ENCODE measurements at places on chromosomes 7 and 10. TPM values are rescaled to one million over a fixed set of nuclear protein-coding genes. Genes with fewer than 3 reads are reported as not detected.

Gene SLC39A12
- total RNA-seq: not detected

Gene TET1
- 36.2 TPM for total RNA-seq

GRCh38 chr7:43454936-43455518 is 127.9 kb upstream of the STK17A start:
- no peaks in the 10 kb centered on the region for H3K36me3 ChIP-seq
- no peaks in the 10 kb centered on the region for H3K27me3 ChIP-seq
- no peak overlapping the region for H3K4me3 ChIP-seq
- peak overlapping the region; percentile 10 for H3K27ac ChIP-seq
- peaks cover 7% of the 10 kb centered on the region for H3K4me1 ChIP-seq

DNA sequence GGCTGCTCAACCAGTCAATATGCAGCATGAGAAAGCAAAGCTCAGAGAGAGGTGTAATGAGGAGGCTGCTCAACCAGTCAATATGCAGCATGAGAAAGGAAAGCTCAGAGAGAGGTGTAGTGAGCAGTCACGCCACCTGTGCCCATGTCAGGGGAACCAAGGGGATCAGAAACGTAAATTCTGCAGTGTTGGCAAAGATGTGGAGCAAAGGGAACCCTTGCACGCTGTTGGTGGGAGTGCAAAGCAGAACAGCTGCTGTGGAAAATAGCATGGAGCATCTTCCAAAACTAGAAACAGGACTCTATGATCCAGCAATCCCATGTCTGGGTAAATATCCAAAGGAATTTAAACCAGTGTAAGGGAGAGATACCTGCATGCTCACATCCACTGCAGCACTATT is 194.9 kb downstream of the DIP2C start:
- no peaks in the 10 kb centered on the region for H3K27me3 ChIP-seq
- H3K4me1 ChIP-seq: peaks cover 29% of the 10 kb centered on the region

GRCh38 chr10:21243748-21244257 is 281.7 kb downstream of the SKIDA1 start:
- DNase-seq: no peak
- peaks cover 15% of the 10 kb centered on the region for H3K4me1 ChIP-seq
- no peak overlapping the region for H3K4me3 ChIP-seq
- no peaks in the 10 kb centered on the region for H3K36me3 ChIP-seq
- H3K27me3 ChIP-seq: no peaks in the 10 kb centered on the region

GRCh38 chr10:33412241-33412640 is 77.8 kb upstream of the NRP1 start:
- H3K36me3 ChIP-seq: no peaks in the 10 kb centered on the region
- peaks cover 15% of the 10 kb centered on the region for H3K4me1 ChIP-seq
- DNase-seq: no peak

- H3K4me1 ChIP-seq: peaks cover 3% of the 10 kb centered on the region
- H3K27me3 ChIP-seq: no peaks in the 10 kb centered on the region
- no peak for DNase-seq
- no peaks in the 10 kb centered on the region for H3K36me3 ChIP-seq
- H3K27ac ChIP-seq: no peak overlapping the region
- no peak overlapping the region for H3K4me3 ChIP-seq
These were observed 644.4 kb upstream of the IGFBP3 start for GRCh38 chr7:46565253-46566096.

DNA sequence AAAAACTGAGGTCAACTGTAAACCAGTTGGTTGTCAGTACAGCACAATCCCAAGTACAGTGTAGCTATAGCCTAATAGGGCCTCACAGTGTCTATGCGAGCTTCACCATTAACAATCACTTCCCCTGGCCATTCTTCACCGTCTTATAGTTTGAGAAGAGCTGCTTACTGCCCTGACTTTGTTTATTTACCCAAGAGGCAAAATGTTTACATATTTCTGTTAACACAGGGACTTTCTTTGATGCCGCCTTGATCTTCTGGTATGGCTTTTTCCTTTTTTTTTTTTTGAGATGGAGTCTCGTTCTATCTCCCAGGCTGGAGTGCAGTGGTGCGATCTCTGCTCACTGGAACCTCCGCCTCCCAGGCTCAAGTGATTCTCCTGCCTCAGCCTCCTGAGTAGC is 3.3 kb downstream of the MYOF start:
- H3K27me3 ChIP-seq: no peaks in the 10 kb centered on the region
- no peak for DNase-seq
- no peak overlapping the region for H3K27ac ChIP-seq
- H3K4me3 ChIP-seq: no peak overlapping the region

Measured in progenitor cell of endocrine pancreas (in vitro differentiated cells).